ENCODE measurements at places on chromosomes 16 and 17.
A peak's percentile ranks its signal among the peaks of the same experiment; 100 is the strongest.

DNA sequence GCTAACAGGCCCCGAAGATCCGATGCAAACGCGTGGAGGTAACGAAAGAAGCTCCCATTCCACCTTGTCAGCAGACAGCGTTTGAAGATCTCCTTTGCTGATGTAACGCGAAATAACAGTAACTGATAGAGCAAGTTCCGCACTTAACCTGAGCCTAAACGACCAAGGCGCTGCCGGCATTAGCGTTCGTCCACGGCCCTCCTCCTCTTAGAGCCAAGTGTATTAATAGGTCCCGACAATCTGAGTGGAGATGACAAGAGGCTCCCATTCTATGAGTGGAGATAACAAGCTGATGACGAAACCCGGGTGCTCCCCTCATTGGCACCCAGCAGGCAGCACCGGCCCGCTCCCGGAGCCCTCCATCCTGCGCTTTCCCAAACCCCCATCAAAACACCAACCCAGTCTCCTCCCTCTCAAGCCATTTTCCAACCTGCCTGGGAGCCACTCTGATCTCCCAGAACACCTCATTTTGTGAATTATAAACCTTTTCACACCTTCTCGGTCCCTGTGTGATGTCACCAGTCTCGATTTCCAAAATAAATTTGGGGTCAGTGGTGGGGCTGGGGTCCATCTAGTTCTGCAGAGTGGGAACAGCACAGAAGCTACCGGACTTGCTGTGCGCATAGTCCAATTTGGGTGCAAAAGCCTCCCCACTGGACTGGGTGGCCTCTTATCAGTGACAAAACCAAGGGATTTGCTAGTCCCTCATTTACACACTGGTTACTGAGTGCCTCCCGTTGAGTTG lies 35.4 kb upstream of the ARL4D start:
- peaks cover 10% of the 10 kb centered on the region for H3K27me3 ChIP-seq
- no peak for DNase-seq
- H3K4me1 ChIP-seq: peaks cover 6% of the 10 kb centered on the region
- no peak overlapping the region for H3K27ac ChIP-seq
- no peaks in the 10 kb centered on the region for H3K36me3 ChIP-seq
- H3K4me3 ChIP-seq: no peak overlapping the region

- no peaks in the 10 kb centered on the region for H3K4me1 ChIP-seq
- no peak for DNase-seq
- peak overlapping the region; percentile 37 for H3K4me3 ChIP-seq
- H3K27ac ChIP-seq: no peak overlapping the region
- peaks cover 10% of the 10 kb centered on the region for H3K36me3 ChIP-seq
- peaks cover 11% of the 10 kb centered on the region for H3K27me3 ChIP-seq
These were observed 24.6 kb downstream of the CTU2 start for GRCh38 chr16:88730632-88731607.

- no peak for DNase-seq
- H3K4me1 ChIP-seq: no peaks in the 10 kb centered on the region
- H3K27ac ChIP-seq: no peak overlapping the region
- no peak overlapping the region for H3K4me3 ChIP-seq
These were observed 4.9 kb downstream of the MYO15B start for GRCh38 chr17:75592348-75593020.

DNA sequence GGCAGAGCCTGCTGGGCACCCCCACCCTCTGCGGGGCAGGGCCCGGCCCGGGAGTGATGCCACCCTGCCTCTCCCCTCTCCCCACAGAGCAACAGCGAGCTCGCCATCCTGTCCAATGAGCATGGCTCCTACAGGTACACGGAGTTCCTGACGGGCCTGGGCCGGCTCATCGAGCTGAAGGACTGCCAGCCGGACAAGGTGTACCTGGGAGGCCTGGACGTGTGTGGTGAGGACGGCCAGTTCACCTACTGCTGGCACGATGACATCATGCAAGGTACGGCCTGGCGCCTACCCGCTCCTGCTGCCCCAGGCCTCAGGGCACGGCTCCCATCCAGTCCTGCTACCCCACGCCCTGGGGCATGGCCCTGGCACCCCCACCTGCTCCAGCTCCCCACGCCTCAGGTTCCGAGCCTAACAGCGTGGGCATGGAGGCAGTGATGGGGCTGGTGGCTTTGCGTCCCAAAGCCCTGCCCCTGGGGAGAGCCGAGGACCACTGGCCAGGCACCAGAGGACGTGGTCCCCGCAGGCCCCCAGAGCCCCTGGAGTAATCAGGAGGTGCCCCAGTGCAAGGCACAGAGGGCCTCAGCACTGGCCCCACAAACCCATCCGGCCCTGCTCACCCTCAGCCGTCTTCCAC lies 38.4 kb downstream of the TSC2 start:
- peaks cover 13% of the 10 kb centered on the region for H3K27me3 ChIP-seq
- no peak overlapping the region for H3K27ac ChIP-seq
- no peak for DNase-seq
- H3K36me3 ChIP-seq: peaks cover 8% of the 10 kb centered on the region
- peaks cover 3% of the 10 kb centered on the region for H3K4me1 ChIP-seq

- H3K27me3 ChIP-seq: no peaks in the 10 kb centered on the region
- DNase-seq: no peak
- peaks cover under 1% of the 10 kb centered on the region for H3K36me3 ChIP-seq
- no peak overlapping the region for H3K4me3 ChIP-seq
- peaks cover 3% of the 10 kb centered on the region for H3K4me1 ChIP-seq
These were observed 67.1 kb downstream of the SSH2 start for GRCh38 chr17:29862951-29863350.

DNA sequence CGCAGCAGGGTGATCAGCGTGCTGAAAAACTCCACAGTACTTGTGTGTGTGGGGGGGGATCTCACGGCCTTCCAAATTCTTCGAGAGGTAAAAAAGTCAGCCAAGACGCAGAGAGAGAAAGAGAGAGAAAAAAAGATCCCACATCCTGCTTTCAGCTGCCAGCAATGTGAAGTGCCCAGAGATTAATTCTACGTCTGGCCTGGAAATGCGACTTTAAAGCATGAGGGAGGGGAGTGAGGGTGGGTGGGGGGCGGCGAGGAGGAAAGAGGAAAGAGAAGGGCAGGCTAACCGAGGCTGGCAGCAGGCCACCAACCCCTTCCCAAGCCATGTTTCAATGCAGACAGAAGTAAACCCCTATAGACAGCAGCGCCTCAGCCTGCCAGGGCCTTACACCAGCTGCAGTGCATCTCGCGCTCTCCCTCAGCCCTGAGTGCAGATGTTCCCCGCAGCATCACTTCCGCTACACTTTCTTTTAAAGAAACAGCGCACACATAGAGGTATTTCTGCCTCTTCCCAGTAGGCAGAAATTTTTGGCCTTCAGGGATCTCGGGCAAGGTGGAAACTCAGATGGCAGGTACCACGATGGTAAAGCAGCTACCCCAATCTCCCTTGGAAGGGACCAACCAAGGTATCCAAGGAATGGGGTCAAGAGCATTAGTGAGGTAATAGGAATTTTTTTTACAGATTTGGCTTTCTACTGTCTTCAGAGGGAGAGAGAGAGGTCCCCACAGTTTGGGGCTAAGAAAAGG lies 87.8 kb downstream of the SMG6 start:
- peaks cover 1% of the 10 kb centered on the region for H3K27me3 ChIP-seq
- H3K27ac ChIP-seq: no peak overlapping the region
- H3K4me1 ChIP-seq: peaks cover 23% of the 10 kb centered on the region
- DNase-seq: peak; percentile 18
- peaks cover 6% of the 10 kb centered on the region for H3K36me3 ChIP-seq

DNA sequence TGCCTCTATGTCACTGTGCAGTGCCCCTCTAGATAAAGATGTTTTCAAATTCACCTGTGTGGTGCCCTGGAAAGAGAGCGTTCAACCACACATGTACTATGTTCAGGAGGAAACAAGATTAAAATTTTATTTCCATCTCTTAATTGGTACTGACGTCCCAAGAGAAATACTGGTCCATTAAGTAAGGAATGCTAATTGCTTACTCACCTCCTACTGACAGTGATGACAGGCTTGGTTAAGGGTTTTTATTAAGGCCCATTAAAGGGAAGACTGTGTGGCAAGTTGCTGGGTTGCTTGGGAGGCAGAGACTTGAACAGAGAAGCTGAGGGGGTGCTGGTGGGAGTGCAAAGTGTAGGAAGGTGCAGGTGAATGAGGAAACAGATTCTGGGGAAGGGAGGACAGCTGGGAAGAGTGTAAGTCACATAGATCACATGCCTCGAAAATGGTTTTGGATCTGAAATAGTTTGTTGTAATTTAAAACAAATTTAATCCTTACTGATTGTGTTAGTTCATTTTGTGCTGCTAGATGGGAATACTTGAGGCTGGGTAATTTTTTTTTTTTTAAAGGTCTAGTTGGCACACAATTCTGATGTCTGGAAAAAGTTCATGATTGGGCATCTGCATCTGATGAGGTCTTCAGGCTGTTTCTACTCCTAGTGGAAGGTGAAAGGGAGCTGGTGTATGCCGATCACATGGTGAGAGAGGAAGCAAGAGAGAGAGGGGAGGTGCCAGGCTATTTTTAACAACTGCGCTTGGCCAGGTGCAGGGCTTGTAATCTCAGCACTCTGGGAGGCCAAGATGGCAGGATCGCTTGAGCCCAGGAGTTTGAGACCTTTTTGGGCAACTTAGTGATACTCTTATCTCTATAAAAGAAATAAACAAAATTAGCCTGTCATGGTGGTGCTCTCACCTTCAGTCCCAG lies 140.5 kb downstream of the CACNG3 start:
- DNase-seq: no peak
- H3K4me3 ChIP-seq: no peak overlapping the region
- H3K27ac ChIP-seq: no peak overlapping the region
- no peaks in the 10 kb centered on the region for H3K4me1 ChIP-seq

- peaks cover 4% of the 10 kb centered on the region for H3K27me3 ChIP-seq
- H3K4me3 ChIP-seq: no peak overlapping the region
- no peak for DNase-seq
- peaks cover 17% of the 10 kb centered on the region for H3K4me1 ChIP-seq
These were observed 5.9 kb upstream of the SPG7 start for GRCh38 chr16:89502081-89502843.

GRCh38 chr16:35741546-35741945 lies 2282.1 kb downstream of the TP53TG3F start:
- no peak overlapping the region for H3K27ac ChIP-seq
- H3K36me3 ChIP-seq: peaks cover 47% of the 10 kb centered on the region
- H3K4me3 ChIP-seq: peak overlapping the region; percentile 19

DNA sequence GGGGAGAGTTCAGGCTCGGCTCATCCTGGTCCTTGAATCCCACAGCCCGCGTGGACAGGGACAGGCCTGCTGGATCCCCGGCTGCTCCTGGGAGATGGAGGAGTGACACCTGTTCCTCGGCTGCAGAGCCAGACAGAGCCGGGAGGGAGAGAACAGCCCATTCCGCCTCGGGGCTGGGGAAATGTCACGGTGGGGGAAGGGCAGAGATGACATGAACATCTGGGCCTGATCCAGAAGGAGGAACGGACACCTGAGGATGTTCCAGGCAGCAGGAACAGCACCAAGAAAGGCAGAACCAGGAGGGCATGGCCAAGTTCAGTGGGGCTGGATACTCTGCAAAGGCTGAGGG lies 2.1 kb downstream of the ZNF764 start:
- H3K36me3 ChIP-seq: peaks cover 15% of the 10 kb centered on the region
- no peak for DNase-seq
- peaks cover 8% of the 10 kb centered on the region for H3K27me3 ChIP-seq
- peaks cover 29% of the 10 kb centered on the region for H3K4me1 ChIP-seq
- H3K27ac ChIP-seq: no peak overlapping the region

- H3K27me3 ChIP-seq: peaks cover 1% of the 10 kb centered on the region
- no peak overlapping the region for H3K27ac ChIP-seq
- H3K36me3 ChIP-seq: no peaks in the 10 kb centered on the region
- no peak for DNase-seq
- no peak overlapping the region for H3K4me3 ChIP-seq
These were observed 125.8 kb downstream of the TRIM37 start for GRCh38 chr17:58980706-58981481.

DNA sequence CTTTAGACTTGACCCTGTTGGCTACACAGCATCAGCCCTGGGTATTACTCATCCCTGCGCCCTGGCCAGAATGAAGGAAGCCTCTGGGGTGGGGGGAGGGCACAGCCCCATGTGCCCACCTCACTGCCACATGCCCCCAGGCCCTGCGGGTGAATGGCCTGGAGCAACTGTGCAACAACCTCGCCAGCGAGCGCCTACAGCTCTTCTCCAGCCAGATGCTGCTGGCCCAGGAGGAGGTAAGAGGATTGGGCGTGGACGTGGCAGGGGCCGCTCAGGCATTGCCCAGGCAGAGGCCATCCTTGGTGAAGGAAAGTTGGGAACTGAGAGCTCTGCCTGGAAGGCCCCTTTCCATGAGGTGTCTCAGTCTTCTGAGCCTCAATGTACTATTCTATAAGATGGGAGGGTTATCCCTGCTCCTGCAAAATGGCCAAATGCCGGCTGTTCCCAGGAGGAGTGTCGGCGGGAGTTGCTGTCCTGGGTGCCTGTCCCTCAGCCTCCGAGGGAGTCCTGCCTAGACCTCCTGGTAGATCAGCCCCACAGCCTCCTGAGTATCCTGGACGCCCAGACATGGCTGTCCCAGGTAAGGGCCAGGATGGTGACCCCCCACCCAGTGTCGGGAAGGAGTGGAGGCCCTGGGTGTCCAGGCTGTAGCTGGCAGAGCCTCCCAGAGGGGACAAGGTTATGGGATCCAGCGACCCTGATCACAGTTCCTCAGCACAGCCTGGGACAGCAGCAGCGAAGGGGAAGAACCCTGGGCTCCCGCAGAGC lies 8.9 kb downstream of the MYO15B start:
- no peak overlapping the region for H3K4me3 ChIP-seq
- H3K36me3 ChIP-seq: no peaks in the 10 kb centered on the region
- no peak overlapping the region for H3K27ac ChIP-seq
- H3K27me3 ChIP-seq: peaks cover 2% of the 10 kb centered on the region
- no peaks in the 10 kb centered on the region for H3K4me1 ChIP-seq
- DNase-seq: no peak

DNA sequence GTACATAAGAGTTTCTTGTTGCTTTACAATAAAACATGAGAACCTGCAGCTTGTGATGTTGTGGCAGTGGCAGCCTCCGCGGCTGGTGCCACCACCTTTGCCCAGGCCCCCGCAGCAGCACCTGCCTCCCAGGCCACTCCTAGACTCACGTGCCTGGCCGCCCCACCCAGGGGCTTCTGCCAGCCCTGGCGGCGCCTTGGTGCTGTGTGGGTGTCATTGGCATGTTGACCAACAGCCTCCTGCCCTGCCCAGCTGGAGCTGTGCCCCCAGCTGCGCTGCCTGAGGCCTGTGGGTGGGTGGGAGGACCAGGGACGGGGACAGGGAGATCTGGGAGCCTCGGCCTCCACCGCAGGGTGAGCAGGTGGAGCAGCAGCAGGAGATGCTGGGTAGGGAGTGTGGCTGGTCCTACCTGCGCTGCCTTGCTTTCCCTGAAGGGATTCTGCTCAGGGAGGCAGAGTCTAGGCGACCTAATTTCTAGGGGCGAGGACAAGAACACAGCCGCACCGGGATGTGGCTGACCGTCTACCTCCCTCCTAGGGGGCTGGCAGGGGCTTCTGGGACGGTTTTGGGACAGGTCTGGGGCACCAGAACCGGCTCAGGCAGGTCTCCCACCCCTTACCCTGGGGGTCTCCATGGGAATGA lies 428 bp upstream of the DNASE1L2 start:
- H3K27me3 ChIP-seq: peaks cover 9% of the 10 kb centered on the region
- DNase-seq: no peak
- H3K36me3 ChIP-seq: no peaks in the 10 kb centered on the region
- no peak overlapping the region for H3K4me3 ChIP-seq
- no peaks in the 10 kb centered on the region for H3K4me1 ChIP-seq
